ENCODE measurements at places on chromosomes 2 and 18. TPM values are rescaled to one million over a fixed set of nuclear protein-coding genes. Genes with fewer than 3 reads are reported as not detected.

RBM44 gene
- 0.23 TPM for total RNA-seq

CLEC4F gene
- not detected for total RNA-seq

TTC39C gene
- 18.0 TPM for total RNA-seq

ITPRIPL1 gene
- not detected for total RNA-seq

MREG gene
- 5.6 TPM for total RNA-seq

CFC1 gene
- total RNA-seq, result not detected

SERPINB13 gene
- total RNA-seq, result not detected

SCN9A gene
- total RNA-seq, result 4.8 TPM

KIAA2012 gene
- not detected for total RNA-seq

ITGB1BP1 gene
- 187 TPM for total RNA-seq

TUBB8B gene
- total RNA-seq, result not detected

WNT10A gene
- 0.23 TPM for total RNA-seq

SLC11A1 gene
- 0.20 TPM for total RNA-seq

SH3RF3 gene
- total RNA-seq, result 0.50 TPM

ZNF892 gene
- 0.43 TPM for total RNA-seq

SLC30A3 gene
- 3.0 TPM for total RNA-seq

LAMA3 gene
- 51.4 TPM for total RNA-seq

REG3A gene
- total RNA-seq, result not detected

TCF23 gene
- total RNA-seq, result not detected

CCDC74B gene
- 6.1 TPM for total RNA-seq

CIB4 gene
- 0.50 TPM for total RNA-seq

ANKRD36B gene
- 3.9 TPM for total RNA-seq

ERBB4 gene
- total RNA-seq, result not detected

AP1S3 gene
- total RNA-seq, result 26.3 TPM

NRBP1 gene
- 118 TPM for total RNA-seq

SCTR gene
- not detected for total RNA-seq

NCK2 gene
- 20.1 TPM for total RNA-seq

CGREF1 gene
- 8.6 TPM for total RNA-seq

MALL gene
- 166 TPM for total RNA-seq

POLR1B gene
- total RNA-seq, result 23.9 TPM

ITGB6 gene
- total RNA-seq, result 0.72 TPM

GRB14 gene
- total RNA-seq, result 6.2 TPM

ACVR1C gene
- total RNA-seq, result 0.05 TPM

ADGRF3 gene
- total RNA-seq, result 0.23 TPM

MROH2A gene
- 0.12 TPM for total RNA-seq

ALPI gene
- not detected for total RNA-seq

POU3F3 gene
- total RNA-seq, result not detected

PSMA8 gene
- total RNA-seq, result not detected

CNGA3 gene
- total RNA-seq, result 0.06 TPM

DCDC2C gene
- total RNA-seq, result not detected

PLEKHH2 gene
- 2.3 TPM for total RNA-seq

SEC11C gene
- 54.6 TPM for total RNA-seq

GPC1 gene
- total RNA-seq, result 226 TPM
